ENCODE measurements at places on chromosomes 4 and X. TPM values are rescaled to one million over a fixed set of nuclear protein-coding genes. Genes with fewer than 3 reads are reported as not detected.

DNA sequence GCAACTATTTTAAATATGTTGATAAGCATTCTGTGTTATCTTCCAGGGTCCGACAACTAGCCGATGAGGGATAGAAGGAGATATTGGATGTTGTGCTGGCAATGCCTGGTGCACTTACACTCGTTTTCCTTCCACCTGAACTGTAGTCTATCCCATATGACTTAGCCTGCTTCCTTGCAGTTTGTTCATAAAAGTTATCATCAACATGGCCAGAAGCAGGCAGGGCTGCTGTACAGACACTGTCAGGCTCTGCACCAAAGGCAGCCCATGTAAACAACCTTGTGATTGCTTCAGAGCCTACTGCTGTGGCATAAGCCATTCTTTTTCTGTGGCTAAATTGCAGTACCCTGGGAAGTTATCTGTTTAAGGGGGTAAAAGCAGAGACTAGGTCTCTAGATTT lies 1.6 kb downstream of the MAPK10 start:
- no peak overlapping the region for H3K4me3 ChIP-seq
- H3K27ac ChIP-seq = no peak overlapping the region
- H3K4me1 ChIP-seq = peaks cover 7% of the 10 kb centered on the region
- no peak for DNase-seq

GRCh38 chr4:124631760-124632159 lies 80.8 kb downstream of the ANKRD50 start:
- no peaks in the 10 kb centered on the region for H3K36me3 ChIP-seq
- H3K27ac ChIP-seq = no peak overlapping the region
- H3K4me1 ChIP-seq = no peaks in the 10 kb centered on the region
- no peak overlapping the region for H3K4me3 ChIP-seq

- H3K27ac ChIP-seq = no peak overlapping the region
- H3K4me1 ChIP-seq = no peaks in the 10 kb centered on the region
- no peak for DNase-seq
These were observed 24.9 kb downstream of the CXCL8 start for GRCh38 chr4:73765296-73765695.

GRCh38 chr4:143424276-143424675 lies 87.6 kb downstream of the GAB1 start:
- no peaks in the 10 kb centered on the region for H3K27me3 ChIP-seq
- H3K4me3 ChIP-seq = no peak overlapping the region
- no peak overlapping the region for H3K27ac ChIP-seq

KLF8 gene
- 33.1 TPM for total RNA-seq

All from lung (tissue), 17 donors.